AG20443 (cell line): ENCODE measurements at places on chromosomes 1 and 21.

DNA sequence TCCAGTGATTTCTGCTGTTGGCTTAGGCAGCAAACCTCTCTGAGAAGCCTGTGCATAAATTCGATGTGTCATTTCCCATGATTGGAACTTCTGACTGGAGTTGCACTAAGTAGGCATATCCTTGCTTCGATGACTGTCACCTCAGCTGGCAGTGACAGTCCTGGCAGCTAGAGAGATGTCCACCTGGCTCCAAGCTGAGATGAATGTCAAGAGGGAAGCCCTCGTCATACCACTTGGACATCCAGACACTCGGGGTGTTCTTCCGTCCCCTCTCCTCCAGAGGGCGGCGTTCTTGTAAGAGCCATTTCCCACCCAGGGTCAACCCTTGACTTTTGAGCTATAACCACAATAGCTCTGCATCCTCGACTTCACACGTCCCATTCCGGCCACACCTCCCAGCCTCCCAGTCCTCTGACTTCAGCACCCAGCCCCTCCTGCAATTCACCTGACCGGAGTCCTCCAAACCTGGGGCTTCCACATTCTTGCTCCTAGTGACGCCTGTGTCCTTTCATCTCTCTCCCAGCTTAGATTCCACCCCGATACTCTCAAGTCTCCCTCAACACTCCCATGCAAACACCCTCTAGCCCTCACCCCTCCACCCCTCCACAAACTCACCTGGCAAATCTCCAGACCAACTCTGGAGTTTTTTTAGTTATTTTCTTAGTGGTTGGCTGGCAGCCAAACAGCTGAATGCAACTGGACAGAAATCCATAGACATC, 17.3 kb downstream of the CA6 start:
- DNase-seq, result peak; percentile 70

DNA sequence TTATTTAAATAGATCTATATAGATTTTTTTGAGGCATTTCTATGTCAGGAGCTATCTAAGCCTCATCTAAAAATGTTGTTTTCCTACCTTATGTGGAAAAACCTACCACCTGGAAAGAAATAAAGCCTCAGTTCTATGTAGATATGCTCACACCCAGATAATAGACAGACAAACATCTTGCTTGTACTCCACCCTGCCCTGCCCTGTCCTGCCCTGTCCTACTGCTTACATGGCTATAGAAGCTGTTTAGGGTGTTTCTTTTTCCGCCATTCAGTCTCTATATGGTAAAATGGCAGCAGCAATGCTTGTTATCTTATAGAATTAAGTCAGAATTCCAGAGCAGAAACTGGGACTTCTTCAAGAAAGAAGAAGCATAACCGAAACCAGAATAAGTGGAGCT, 13.4 kb downstream of the CTTNBP2NL start:
- DNase-seq, result no peak

DNA sequence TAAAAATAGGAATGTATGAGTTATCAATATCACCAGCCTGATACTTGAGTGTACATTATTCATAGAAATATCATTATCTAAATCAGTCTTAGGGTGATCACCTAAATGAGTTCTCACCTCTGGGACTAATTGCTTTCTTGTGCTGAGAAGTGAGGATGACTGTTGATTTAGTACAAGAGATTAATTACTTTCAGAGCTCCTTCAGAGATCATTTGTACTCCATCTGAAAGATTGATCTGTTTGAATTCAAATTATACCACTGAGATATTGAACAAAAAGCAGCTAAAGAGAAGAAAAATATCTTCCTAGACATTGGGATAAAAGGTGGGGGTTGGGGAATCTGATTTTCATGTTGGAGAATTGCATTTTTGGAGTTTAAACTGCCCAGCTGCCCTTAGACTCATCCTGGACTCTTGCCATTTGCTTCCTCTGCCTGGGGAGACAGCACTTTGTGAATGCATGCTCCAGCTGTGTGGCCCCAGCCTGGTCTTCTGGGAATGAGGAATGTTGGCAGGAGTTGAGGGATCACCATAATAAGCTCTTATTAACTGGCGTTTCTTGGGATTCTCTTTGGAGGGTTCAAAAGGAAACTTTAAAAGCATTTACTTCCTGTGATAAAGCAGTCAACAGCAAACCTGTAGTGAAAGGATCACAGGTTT, 19.7 kb upstream of the PGBD2 start:
- no peak for DNase-seq

DNA sequence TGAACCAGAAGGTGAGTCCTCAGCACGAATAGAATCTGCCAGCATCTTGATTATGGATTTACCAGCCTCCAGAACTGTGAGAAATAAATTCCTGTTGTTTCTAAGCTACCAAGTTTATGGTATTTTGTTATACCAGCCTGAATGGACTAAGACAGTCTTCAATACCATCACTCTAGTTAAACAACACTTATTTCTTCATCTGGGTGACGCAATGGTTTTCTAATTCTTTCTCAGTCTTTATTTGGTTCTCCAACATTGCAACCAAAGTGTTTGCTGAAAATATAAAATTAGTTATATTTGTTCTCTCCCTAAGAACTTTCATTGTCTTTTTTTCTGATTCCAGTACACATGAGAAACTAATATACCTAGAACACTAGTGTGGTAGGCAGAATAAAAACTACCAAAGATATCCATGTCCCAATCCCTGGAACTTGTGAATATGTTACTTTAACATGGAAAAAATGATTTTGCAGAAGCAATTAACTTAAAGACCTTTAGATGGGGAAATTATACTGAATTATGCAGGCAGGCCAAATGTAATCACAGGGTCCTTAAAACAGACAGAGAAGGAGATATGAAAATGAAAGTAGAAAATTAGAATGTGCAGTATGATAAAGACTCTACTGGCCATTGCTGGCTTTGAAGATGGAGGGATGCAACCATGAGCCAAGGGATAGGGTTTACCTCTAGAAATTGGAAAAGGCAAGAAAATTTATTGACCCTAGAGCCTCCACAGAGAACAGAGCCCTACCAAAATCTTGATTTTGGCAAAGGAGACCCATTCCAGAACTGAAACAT, 1115.1 kb downstream of the PLA2G4A start:
- no peak for DNase-seq

GRCh38 chr1:44035726-44036408, 4.6 kb upstream of the SLC6A9 start:
- peak; percentile 22 for DNase-seq

- DNase-seq, result peak; percentile 91
Measured at GRCh38 chr1:17765444-17766411, 10.6 kb downstream of the ACTL8 start.

GRCh38 chr1:17684810-17685209, 70.3 kb upstream of the ACTL8 start:
- DNase-seq, result no peak

GRCh38 chr21:38334866-38335265, 78.1 kb downstream of the KCNJ15 start:
- DNase-seq, result no peak

GRCh38 chr1:110506541-110506940, 12.4 kb downstream of the KCNA10 start:
- no peak for DNase-seq

DNA sequence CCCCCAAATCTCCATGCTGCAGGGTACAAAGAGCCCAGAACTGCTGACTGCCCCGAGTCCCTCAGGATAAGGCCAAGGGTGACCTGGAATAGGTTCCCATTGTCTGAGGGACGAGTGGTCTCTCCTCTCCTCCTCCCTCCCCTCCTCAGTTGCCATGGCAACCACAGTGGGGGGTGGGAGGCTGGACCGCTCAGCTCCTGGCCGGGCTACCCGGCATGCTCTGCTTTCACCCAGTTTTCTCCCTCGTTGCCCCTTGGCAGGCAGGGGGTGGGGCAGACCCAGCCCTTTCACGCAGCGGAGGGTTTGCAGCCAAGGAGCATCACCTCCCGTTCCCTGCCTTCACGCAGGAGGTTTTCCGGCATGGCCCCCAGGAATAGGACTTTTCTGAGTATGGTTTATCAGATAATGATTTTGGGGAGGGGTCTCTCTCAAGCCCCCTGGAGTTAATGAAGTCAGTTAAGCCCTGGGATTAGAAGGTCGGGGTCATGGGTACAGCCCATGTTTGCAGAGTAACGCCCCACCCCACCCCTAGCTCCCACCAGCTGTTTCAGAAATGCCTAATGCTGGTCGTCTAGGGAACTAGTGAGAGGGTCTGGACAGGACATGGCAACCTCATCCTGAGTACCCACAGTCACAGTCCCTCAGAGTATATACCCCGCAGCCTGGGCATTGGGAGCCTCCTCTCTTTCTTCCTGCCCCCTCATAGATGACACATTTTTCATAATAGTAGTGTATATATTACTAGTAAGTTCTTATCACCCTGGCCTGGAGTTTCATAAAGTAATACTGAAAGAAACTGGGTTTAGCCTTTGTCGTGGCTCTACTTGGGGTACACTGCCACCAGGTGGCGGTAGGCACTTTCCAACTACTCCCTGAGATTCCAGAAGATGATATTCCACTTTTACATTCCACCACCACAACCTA, 20.7 kb downstream of the C1QB start:
- DNase-seq, result peak; percentile 75

GRCh38 chr21:44498280-44499210, 41.5 kb downstream of the KRTAP10-1 start:
- DNase-seq, result no peak

DNA sequence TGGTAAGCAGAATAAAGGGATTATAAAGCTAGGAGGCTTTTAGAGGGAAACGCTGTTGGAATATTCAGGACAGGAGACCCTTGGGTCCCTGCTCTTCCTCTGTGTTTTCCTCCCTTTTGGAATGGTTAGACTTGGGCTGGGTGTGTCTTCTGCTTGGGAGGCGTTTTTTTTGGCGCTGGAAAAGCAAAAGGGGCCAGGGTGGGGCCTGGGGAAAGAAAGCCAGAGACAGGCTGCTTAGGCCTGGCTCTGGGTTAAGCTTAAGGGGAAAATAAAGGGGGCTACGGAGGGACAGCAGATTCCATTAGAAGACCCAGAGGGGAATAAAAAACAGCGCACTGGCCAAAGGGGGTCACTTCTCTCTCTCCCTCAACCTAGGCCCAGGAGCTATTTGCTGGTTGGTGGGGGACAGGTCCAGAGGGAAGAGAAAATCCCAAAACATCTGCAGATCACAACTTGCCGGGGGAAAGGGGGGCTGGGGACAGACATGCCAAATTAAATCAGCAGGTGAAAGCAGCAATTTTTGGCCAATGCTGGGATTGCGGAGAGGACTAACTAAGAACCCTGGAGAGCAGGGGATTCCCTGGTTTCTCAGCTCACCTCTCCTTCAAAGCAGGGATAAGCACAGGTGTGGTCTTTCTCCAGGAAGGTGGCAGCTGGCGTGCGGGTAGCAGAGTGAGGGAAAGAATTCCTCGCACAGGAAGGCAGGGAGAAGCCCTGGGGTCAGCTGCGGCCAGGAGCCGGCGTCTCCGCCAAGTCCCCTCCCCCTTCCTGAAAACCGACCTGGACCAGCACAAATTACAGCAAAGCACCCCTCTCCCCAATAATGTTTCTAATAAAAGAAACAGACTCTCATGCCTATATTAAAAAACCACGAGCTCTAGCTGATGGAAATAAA, 82.2 kb upstream of the AK4 start:
- peak; percentile 25 for DNase-seq

GRCh38 chr1:111404588-111404987, 22.9 kb downstream of the OVGP1 start:
- no peak for DNase-seq

DNA sequence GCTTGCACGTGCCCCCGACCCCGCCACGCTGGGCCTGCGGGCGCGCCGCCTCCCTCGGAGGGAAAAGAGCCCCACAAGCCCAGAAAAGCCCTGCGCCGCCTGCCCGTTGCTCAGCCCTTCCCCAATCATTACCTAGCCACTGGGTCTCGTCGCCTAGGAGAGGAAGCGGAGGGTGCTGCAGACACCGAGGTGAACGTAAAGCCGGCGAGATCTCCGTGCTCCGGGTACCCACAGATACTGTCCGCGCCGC, at the start of gene ENO1:
Gene ENO1 (minus strand): TSS at position 239 of the 250 bp plus-strand sequence. CDS start 3,778 bp downstream, outside the sequence.
- DNase-seq, result no peak
